Aortic smooth muscle cell (primary cell): ENCODE measurements at places on chromosomes 12 and 14. TPM values are rescaled to one million over a fixed set of nuclear protein-coding genes. Genes with fewer than 3 reads are reported as not detected.

The TMEM253 gene
- 0.12 and 0.26 TPM in 2 replicates for total RNA-seq

The TGM1 gene
- total RNA-seq: 0.25 and 0.40 TPM in 2 replicates

The RNFT2 gene
- 4.1 and 4.7 TPM in 2 replicates for total RNA-seq

The RTL1 gene
- not detected in 2 replicates for total RNA-seq

The CEBPE gene
- total RNA-seq: not detected in 2 replicates

The TMTC1 gene
- total RNA-seq: 27.0 and 101 TPM in 2 replicates
